ENCODE measurements at places on chromosomes 5 and 9.
A peak's percentile ranks its signal among the peaks of the same experiment; 100 is the strongest.

- no peak for DNase-seq
These were observed 58.7 kb upstream of the ZFR start for GRCh38 chr5:32503261-32503660.

DNA sequence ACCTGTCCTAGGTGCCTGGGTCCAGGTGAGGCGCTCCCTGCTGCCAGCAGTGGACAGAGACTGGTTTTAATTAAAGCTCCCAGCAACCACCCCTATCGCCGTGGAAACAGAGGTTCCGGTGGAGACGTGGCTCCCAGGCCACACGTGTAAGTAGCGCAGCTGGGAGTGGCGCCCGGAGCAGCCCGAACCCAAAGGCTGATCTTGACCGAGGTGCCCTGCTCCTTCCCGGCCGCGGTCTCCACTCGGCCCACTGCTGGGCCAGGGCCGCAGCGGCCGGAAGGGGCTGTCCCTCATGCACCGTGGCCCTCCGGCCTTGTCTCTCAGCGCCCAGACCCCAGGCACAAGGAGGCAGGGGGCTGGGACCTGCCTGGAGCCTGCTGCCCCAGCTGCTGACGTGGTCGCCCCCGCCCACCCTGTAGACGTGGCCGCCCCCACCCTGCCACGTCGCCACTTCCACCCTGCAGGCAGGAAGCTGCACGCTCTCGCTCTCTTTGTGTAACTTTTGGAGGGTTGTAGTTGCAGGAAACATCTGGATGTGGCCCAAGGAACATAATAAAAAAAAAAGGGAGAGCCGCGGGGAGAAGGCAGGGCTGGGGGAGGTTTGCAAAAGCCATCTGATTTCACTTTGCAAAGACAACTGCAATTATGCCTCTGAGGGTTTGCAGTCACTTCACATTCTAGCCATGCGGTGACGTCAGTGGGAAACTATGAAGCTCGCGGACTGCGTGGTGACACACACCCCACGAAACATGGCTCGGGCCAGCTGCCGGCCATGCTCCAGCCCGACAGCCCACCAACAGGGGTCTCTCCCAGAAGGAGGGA, 129.9 kb downstream of the RXRA start:
- peak; percentile 40 for DNase-seq

- DNase-seq, result no peak
These were observed 458.7 kb downstream of the EBF1 start for GRCh38 chr5:158641016-158641415.

- no peak for DNase-seq
These were observed 60.0 kb downstream of the POU5F2 start for GRCh38 chr5:93681432-93681831.

DNA sequence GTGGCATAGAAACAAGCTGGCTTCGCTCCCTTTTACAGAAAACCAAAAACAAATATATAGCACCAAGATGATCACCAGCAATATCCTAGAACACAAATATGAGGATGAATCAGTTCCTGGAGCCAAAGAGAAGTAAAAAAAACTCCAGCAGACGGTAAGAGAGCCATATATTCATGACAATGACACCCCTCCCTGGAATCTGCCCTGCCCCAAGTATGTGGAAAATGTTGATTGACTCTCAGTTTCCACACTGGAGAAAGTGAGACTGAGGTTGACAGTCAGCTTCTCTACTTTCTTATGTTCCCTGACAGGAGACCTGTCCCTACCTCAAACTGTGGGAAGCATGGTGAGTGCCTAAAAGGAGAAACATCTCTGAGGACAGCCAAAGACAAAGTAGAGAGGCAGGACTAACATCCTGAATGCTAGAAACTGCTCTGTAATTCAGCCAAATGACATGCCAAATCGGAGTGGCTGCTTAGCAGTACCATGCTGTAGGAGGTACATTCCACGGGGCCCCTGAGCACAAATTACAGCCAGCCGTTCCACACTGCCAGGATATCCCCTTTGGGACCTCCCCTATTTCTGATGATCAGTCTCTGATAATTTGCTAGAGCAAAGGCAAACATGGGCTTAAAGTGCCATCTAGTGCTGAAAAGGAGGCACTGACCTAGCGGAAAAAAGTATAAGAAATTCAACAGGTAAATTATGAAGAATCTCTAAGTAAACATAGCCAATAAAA, 424.0 kb upstream of the RGMB start:
- DNase-seq, result no peak

DNA sequence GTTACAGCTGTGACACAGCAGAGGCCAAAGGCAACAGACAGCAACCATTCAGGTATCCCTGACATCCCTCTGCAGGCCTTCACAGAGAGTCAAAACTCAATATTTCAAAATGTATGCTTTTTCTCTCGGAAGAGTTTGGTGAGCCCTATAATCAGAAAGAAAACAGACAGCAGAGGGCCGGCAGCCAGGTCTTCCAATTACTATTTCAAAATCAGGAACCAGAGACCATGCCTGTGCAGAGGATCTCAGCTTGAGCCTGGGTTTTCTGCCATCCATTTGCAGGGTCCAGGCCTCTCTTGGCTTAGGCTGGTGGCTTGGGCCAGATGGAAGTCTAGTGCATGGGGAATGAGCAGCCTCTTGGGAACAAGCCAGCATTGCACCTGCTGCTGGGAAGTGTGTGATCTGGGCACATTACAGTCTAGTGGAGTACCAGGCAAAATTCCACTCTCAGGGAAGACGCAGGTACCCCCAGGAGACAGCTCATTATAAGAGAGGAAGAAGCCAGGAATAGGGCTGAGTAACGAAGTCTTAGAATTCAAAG, 231.3 kb downstream of the ENC1 start:
- DNase-seq, result no peak

DNA sequence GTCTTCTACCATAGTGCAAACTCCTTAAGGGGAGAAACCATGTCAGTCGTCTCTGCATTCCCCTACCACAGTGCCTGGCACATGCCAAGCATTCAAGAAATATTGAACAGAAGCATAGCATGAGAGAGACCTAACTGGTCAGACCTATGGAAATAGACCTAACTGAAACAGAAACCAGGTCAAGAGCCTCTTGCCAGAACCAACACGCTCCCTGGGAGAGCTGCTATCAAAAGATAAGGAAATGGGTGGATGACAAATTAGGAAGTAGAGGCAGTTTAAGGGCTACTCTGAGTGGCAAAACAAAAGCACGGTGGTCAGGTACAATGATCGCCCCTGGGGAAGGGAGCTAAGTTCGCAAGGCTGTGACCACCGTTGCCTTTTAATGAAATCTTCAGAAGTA, 66.0 kb upstream of the SMIM15 start:
- no peak for DNase-seq

DNA sequence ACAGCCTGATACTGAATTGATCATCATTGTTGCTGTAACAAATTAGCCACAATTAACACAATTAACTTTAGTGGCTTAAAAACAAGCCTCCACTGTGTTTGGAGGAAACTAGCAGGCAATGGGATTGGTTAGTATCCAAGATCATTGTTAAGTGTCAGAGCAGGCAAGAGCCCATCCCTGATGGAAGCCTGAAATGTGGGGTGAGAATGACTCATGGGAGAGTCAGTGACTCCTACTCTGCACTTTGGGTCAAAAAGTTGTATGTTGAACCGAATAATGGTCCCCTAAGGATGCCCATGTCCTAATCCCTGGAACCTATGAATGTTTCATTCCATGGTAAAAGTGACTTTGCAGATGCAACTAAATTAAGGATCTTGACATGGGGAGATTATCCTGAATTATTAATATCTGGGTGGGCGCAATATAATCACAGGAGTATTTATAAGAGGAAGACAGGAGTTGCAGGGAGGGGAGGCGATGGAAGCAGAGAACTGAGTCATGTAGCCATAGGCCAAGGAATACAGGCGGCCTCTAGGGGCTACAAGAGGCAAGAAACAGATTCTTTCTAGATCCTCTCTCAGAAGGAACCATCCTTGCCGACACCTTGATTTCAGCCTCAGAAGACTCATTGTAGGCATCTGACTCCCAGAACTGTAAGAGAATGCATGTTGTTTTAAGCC, 28.8 kb downstream of the ALG2 start:
- DNase-seq, result no peak

DNA sequence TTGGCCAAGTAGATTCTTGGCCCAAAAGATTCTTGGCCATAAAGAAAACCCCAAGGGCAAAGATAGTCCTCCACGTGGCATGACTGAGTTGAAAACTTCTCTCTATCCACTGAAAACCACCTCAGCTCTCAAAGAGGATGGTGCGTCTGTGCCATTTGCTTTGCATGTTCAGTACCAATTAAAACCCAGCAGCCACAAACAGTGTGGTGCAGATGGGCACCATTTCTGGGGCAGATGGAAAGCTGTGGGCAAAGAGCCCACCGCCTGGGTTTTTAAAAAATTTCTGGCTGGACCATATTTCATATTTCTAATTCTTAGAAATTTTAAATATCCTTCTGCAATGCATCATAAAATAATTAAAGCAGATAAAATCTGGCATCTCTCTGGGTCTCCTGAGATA, 84.5 kb upstream of the PUM3 start:
- no peak for DNase-seq

- DNase-seq, result no peak
These were observed 590.2 kb upstream of the MEF2C start for GRCh38 chr5:89473196-89473595.

- no peak for DNase-seq
These were observed 157.9 kb downstream of the TRPM3 start for GRCh38 chr9:70963554-70963953.

- DNase-seq, result no peak
These were observed 434.5 kb upstream of the TUSC1 start for GRCh38 chr9:26112724-26113123.

GRCh38 chr5:67006500-67006848, 190.1 kb downstream of the CD180 start:
- no peak for DNase-seq

DNA sequence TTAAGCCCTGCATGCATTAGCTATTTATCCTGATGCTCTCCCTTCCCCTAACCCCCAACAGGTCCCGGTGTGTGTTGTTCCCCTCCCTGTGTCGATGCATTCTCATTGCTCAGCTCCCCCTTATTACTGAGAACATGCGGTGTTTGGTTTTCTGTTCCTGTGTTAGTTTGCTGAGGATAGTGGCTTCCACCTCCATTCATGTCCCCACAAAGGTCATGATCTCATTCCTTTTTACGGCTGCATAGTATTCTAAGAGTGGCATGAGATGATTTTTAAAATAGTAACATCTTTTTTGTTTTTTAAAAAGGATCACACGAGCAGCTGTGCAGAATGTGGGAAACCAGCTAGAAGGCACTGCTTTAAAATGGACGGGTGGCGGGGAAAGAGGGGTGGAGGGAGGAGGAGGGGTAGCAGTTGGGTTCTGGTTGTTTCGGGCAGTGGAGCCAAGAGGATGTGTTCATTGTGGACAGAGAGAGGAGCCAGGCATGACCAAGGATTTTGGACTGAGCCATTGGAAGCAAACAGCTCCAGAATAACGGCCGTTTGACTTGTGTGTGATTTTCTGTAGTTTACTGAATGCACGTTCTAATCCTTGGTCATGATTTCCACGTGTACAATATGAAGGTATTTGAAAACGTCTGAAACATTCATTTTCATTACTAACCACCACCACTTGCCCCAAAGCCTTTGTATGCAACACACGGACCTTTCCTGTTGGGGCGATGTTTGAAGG, 1.7 kb upstream of the TENT4A start:
- no peak for DNase-seq

DNA sequence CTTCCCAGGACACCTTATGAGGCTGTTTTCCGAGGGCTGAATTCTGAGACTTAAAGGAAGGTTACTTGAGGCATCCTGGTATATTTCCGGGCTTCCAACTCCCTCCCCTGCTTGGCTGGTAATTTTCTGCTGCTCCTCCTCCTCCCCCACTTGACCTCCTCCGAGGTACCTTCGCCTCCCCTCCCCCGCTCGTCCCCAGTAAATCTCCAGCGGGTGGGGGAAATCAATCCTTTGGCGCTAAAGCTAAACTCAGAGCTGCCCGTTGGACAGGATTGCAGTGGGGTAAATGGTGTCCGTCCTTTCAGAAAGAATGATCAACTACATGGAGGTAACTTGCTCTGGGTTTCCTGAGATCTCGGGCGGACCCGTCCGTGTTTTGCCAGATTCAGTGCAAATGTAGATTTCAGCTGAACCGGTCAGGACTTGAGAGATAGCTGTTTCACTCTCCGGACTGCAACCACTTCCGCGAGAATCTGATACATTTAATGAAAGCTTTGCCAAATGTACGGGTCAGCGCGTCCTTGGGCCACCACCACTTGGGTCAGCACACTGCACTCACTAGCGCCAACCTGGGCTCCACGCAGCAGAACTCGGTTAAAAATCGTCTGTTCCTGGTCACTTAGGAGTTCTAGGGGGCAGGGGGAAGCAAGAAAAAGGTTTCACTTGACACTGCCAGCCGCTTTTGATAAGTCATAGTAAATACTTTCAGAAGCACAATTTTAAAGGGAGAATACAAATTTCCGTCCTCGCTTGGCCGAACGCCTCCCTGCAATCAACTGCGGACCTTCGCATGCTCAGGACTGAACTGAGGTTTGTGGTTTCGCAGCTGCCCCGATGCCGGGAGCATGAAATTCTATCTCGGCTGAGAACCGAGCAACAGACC, 4.6 kb upstream of the ISL1 start:
- DNase-seq, result no peak

DNA sequence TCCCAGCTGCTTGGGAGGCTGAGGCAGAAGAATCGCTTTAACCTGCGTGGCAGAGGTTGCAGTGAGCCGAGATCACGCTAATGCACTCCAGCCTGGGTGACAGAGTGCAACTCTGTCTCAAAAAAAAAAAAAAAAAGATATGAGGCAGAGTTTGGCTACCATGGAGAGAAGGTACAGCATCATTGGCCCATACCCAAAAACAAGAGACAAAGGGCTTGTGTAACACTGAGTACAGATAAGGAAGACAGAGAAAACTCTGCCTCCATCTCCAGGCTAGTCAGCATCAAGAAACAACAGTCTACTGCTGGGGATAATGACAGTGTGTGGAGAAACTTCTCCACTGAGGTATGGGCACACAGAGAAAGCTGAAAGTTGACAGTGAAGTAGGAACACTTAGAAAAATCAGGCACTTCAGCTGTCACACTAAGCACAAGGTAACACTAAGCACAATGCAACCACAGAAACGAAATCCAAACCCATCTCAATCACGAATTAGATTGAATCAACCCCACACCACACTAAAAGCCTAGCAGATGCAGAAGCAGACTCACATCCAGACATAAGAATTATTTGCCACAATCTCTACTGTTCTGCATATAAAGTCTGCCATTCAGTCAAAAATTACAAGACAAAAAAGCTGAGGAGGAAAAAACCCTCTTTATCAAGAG, 10.5 kb downstream of the PJA2 start:
- no peak for DNase-seq

DNA sequence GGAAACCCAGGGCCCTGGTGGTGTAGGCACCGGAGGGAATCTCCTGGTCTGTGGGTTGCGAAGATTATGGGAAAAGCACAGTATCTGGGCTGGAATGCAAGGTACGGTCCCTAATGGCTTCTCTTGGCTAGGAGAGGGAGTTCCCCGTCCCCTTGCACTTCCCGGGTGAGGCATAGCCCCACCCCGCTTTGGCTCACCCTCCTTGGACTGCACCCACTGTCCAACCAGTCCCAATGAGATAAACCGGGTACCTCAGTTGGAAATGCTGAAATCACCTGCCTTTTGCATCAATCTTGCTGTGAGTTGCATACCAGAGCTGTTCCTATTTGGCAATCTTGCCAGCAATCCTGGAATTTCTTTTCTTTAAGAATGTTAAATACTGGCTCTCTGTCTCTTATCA, 1429.1 kb downstream of the MAT2B start:
- DNase-seq, result no peak

GRCh38 chr9:114076237-114077161, 1.6 kb downstream of the AMBP start:
- no peak for DNase-seq

GRCh38 chr5:6717687-6718086, 4.5 kb downstream of the TENT4A start:
- DNase-seq, result no peak

GRCh38 chr5:133381041-133381440, 231.3 kb downstream of the FSTL4 start:
- no peak for DNase-seq

All from esophagus squamous epithelium (tissue), 5 donors.